Stimulated activated CD8-positive, alpha-beta memory T cell treated with anti-CD3 and anti-CD28 coated beads, Interleukin-15, amount 100 ng/mL, for 4 hours (primary cell): ENCODE measurements at places on chromosomes 1 and 21.

DNA sequence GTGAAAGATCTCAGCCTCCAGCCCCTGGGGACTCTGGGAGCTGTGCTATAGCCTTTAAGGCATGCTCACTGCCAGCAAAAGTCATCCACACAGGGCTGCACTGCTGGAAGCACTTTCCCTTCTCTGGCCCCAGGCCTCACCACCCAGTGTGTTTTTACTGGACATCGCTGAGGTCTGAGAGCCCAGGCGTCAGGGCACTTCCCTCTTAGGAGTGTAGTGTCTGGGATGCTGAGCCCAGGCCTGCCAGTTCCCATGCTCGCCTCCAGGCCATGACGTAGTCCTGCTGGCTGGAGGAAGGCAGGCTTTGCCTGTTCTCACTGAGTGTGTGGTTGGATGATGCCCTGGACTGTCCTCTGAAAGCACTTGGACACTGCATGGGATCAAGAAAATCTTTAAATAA is 101.2 kb downstream of the GDAP2 start:
- no peak for DNase-seq

DNA sequence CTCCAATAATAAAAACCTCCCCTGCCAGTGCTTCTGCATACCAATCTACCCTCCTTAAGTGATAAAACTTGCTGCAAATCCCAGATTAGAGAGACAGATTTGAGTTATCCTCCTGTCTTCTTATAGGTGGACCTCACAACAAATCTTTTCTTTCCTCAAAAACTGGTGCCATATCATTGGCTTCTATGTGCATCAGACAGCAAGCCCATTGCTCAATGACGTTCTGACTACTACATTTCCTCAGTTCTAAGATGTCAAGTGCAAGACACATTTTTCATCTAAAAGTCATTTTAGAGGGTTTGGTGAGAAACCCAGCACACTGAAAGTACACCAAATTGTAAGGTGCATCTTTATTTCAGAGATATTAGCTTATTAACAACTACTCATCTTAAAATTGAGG is 107.8 kb upstream of the VAV3 start:
- DNase-seq: no peak

DNA sequence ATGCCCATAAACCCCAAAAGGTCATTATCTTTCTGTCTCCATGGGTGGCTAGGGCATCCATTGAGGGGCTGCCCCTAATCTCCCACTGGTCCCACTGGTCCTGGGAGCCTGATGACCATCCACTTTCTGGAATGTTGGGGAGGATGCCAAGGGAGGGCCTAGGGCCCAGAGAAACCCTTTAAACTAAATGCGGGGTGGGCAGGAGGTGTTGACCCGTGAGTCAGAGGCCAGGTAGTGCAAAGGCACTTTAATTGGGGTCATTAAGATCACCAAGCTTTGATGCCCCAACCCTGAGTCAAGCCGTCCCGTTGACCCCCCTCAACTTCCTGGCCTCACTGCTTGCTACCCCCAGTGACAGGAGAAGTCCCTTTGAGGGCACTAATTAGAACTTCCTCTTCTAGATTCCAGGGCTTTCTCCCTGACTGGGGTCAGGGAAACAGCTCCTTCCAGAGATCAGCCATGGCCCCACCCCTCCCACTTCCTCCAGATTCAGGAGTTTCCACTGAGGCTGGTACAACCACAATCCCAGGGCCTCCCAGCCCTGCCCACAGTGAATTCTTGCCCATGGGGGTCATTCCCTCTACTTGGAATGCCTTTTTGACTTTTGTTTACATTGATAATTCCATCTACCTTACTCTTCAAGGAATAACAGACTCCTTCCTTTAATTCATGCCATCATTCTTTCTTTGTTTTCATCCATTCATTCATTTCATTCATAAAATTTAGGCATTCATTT is 15.5 kb upstream of the SERINC2 start:
- DNase-seq: no peak

DNA sequence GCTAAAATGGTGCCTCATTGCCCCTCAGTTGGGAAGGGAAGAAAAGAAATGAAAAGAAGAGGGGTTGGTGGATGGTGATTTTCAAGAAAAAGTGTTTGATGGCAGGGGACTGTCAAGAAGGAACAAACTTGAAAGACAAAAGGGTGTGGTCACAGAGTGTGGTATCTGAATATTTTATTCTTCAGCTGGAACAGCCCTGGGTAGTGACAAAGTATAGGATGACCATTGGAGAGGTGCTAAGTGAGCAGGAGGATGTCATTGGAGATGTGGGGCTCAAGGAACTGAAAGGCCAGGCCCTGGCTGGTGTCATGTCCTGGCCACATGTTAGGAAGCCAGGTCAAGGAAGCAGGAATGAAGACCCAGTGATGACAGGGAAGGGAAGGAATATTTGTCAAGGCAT is 71.0 kb upstream of the CD55 start:
- no peak for DNase-seq

DNA sequence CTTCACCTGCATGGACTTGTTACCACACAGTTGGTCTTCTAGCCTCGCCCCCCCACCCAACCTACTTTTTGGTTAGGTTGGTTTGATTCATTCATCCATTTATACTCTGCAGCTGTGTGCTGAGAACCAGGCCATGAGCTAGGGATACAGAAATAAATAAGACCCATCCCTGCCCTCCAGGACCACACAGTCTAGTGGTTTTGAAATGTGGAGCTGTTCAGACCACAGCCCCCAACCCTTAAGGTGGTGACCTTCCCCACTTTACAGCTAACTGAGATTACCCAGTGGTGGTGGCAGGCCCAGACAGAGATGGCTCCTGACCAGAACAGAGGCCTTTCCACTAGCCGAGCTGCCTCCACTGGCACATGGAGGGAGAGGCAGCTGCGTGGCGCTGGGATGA is 37.0 kb downstream of the LRRN2 start:
- no peak for DNase-seq

- no peak for DNase-seq
These were observed 82.4 kb downstream of the PBX1 start for GRCh38 chr1:164641353-164641730.

DNA sequence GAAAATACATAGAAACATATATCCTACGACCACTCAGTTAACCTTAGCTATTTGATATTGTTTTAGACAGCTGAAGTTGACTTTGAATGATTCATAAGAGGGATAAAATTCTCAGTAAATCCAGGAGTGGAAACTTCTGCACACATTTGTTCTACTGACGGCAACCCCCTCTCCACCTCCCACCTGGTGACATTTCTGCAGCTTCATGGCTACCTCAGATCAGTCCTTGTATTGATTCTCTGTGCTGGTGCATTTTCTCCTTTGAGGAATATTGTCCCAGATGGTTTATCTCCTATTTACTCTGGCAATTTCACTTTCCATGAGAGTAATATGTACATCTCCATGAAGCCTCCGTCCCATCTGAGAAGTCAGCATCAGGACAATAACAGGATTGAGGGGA is 57.7 kb upstream of the COA6 start:
- peak; percentile 6 for DNase-seq

DNA sequence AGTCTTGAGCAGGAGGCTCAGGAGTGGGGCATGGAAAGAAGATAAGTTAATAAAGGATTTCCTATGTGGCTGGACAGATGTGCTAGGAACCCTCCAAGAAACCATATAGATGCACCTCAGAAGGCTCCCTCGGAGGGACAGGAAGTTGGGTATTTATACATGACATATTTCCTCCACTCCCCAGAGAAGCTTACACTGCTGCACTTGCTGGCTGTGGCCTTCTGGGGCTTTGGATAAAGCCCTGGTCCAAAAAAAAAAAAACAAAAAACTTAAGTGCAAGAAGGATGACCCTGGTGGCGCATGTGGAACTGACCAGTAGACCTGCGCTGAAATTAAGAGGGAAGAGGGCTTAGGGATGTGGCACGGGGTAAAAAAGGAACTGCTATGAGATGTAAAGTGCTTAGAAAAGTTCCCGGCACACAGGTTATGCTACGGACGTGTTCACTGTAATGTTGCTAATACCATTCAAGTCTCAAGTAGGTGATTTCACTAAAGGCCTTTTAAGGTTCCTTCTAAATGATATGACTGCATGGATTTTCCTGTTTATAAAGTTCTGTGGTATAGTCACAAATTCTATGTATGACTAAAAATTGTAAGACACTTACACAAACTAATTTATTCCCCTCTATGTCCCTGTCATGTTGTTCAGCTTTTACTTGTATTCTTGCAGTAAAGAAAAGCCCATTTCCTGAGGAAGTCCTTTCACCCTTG is 253.6 kb downstream of the HMCN1 start:
- no peak for DNase-seq

- DNase-seq: no peak
These were observed 121.7 kb downstream of the KIF26B start for GRCh38 chr1:245276445-245276844.

DNA sequence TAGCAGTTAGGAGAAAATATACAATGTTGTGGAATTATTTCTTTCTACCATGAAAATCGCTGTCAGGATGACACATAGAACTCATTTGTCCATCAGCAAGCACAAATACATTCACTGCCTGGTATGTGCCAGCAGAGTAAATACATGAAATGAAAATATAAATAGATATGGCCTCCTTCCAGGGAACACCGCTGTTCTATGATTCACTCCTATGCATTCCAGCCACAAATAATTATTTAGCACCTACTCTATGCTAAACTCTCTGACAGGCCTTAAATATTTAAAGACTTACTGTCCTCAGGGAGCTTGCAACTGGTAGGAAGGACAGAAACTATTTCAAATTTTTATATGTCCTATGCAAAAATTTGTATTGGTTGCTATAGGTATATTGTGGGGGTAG is 975.0 kb upstream of the NCAM2 start:
- no peak for DNase-seq

- DNase-seq: no peak
These were observed 82.8 kb downstream of the EXTL2 start for GRCh38 chr1:100811808-100812207.

- DNase-seq: no peak
These were observed 4.4 kb downstream of the LYPD8 start for GRCh38 chr1:248751142-248751541.

- no peak for DNase-seq
These were observed 4.0 kb downstream of the OSCP1 start for GRCh38 chr1:36446271-36446670.

- no peak for DNase-seq
These were observed 17.3 kb downstream of the S1PR1 start for GRCh38 chr1:101253976-101254674.
